ENCODE measurements at places on chromosomes 11 and 22.
A peak's percentile ranks its signal among the peaks of the same experiment; 100 is the strongest.

DNA sequence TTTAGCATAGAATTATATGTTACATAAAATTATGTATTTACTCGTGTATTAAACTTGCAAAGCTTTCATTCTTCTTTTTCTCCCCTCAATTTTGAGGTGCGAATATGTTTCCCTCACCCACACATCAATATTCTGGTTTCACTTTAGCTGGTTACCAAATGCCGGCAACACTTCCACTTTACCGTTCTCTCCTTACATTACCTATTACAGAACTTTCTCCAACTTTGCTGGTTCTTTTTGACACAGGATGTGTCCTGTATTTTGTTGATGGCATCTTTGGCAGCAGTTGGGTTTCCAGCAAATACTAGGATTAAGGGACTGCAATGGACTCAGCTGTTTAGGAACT is 84.9 kb downstream of the PRR5L start:
- no peak for DNase-seq

DNA sequence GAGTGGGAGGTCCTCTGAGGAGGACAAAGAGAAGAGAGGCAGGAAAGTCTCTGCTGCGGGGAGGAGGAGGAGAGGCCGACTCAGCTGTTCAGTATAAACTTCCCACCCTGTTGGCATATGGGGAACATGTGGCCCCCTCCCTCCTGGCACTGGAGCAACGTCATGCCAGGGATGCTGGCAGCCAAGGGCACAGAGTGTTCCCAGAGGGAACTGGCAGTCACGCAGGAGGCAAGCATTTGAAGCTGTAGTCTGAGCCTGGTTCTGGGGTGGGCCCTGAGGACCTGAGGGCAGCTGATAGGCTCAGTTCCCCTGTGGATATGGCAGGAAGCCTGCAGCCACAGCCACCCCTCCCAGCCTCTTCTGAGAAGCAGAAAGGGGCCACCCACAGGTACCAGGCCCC is 67.1 kb upstream of the TSPAN18 start:
- no peak for DNase-seq

DNA sequence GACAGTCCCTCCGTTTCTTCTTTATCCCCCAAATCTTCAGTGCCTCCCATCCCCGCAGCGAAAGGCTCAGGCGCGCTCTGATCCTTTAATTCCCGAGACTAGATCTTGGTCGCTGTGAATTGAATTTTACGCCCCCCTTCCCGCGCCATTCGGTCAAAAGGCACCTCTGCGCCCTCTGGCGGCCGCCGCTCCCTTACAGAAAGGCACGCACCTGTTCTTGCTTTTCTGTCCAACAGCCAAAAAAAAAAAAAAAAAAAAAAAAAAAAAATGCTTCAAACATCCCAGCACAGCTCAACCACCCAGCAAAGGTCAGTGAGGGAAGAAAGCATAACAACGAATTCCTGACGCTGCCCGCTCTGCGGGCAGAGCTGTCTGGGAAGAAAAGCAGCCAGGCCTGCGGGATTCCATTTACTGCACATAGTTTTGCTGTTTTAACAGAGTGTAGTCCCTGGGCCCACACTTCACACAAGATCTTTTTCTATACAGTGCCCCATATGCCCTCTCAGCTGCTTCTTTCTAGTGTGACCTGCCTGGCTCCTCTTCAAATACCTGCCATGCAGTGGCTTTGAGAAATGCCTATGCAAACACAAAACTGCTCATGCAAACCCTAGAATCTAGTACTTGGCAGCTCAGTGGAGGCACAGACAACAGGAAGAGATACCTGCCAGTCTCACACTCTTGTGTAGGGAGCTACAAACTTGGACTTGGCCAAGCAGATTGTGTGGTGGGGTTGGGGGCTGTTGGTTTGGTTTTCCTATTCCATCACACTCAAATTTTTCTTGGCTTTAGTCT is 1.3 kb upstream of the ESAM start:
- DNase-seq = peak; percentile 83

DNA sequence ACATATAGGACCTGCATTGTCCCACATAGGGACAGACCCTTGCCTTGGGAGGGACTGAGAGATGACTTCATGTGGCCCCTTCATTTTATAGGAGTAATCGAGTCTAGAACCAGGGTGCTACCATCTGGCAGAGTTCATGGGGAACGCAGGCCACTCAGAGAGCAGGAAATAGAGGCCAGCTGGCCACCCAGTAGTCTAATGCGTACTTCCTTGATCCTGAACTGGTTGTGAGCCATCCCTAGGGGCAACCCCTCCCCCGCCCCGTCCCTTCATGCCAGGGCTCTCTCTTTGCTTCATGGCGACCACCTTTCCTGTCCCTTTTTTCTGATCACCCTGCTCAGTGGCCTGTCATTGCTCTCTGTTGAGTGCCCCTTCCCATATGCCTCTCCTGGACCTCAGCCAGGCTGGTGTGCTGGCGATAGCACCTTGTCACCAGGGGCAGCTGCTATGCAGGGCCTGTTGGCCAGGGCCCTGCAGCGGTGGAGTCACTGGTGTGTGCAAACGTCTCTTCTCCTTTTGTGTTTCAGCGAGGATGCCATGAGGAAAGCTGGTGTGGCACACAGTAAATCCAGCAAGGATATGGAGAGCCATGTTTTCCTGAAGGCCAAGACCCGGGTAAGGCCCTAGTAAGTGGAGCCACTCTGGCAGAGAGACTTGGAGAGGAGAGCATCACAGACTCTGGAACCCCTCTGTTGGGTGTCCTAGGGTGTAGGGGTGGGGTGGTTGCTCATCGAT is 29.3 kb downstream of the MED15 start:
- no peak for DNase-seq

DNA sequence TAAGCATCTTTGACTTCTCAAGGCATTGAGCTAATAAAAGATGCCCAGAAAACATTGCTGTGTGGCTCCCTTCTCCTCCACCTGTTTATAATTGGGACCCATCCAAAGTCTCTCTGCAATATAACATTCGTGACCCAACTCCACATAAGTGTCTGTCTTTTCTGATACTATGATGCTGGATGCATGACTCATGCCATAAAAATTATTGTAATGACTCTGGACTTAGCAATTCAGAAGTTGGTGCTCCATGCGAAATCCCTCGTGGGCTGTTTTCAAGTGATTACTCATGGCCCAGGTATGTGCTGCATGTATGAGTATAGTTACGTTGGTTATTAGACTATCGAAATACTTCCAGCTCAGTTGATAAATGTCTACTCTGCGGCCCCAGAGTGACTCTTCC is 11.7 kb downstream of the FJX1 start:
- no peak for DNase-seq

DNA sequence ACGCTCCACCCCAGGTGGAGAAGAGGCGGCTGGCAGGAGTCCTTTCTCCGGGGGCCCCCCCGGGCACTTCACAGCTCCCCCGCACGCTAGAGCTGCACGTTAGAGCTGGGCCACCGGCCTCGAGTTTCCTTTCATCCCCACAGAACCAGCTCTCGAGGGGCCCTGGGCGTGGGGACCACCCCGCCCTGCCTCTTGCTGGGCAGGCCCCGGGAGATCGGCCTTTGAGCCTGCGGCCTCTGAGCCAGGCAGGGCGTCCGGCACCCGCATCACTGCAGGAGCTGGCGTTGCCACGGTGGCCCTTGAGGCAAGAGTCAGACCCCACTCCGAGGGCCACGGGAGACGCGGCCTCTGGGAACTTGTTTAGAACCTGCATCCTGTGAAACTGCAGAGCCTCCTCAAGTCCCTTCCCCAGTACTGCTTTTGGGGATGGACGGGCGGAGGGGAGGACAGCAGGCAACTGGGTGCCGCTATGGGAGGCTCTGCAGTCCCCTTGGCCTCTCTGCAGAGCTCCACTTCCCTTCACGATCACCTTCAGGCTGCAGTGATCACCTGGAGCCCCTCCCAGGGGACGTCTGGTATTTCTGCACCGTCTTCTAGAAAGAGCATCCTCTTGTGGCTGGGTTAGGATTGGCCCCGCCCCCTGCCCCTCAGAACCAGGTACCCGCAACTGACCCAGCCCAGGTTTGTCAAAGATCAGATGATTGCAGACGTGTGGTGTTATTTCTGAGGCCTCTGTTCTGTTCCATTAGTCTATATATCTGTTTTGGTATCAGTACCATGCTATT is 13.9 kb upstream of the GAL start:
- no peak for DNase-seq

GRCh38 chr22:43502306-43502874 is 90.6 kb downstream of the MPPED1 start:
- DNase-seq = no peak

- DNase-seq = no peak
Observed at GRCh38 chr22:48868554-48868953, 959.1 kb downstream of the BRD1 start.

DNA sequence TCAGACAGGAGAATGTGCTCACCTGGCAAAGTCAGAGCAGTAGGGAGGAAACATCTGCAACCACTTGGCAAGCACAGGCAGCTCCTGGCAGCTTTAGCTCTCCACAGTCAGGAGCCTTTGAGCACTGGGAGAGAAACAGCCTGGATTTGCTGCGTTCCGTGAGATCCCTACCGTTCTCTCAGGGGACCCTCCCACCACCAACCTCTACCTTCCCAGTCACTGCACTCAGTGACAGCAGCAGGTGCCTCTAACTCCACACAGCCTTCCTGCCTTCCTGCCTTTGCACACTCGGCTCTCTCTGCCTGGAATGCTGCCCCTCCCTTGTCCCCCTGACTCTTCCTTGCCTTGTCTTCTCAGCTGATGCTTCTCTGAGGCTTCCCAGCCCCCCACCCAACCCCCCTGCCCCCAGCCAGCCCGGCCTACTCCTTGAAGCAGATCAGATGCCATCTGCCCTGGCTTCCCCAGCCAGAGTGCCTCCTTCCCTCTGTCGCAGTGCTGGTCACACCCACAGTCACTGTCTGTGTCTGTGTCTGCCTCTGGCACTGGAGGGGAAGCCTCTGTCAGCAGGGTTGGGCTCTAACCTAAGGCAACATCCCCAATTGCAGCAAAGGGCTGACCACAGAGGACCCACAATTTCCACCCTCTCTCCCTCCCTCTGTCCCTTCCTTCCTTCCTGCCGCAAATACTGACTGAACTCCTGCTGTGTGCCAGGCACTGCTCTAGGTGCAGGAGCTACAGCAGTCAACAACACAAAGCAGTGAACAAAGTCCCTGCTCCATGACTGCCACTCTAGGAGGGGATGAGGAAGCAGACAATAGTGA is 14.9 kb upstream of the TSKU start:
- no peak for DNase-seq

- DNase-seq = no peak
Observed at GRCh38 chr11:76225122-76225611, 18.9 kb upstream of the WNT11 start.

DNA sequence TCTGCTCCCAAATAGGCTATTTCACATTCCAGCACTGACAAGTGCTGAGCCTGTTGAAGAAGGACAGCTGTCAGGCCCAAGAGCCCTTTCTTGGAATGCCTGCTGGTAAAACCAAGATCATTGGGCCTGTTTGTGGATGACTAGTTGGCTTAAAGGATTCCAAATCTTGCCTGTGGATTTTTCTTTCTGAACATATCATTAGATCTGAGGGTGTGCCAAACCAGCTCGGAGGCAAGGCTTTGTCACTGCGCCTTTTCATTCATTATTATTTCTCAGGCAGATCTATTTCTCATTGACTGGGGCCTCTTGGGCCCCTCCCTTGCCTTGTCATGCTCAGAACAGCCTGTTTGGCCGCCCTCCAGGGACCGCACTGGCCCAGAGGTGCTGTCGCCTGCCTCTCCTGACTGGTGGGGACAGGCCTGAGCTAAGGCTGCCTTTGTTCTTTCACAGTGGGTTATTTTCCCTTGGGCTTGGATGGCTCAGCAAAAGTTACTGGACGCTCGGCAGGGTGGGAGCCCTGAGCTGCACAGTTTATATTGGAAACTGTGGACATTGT is 222.7 kb upstream of the SESN3 start:
- no peak for DNase-seq

- DNase-seq = no peak
Observed at GRCh38 chr11:121029813-121030445, 6.0 kb downstream of the TBCEL start.

GRCh38 chr11:17519061-17519885 is 24.9 kb downstream of the USH1C start:
- no peak for DNase-seq
